ENCODE measurements at places on chromosomes 6 and 20.

GRCh38 chr20:56628015-56628872 lies 862 bp upstream of the TFAP2C start:
- DNase-seq = no peak

DNA sequence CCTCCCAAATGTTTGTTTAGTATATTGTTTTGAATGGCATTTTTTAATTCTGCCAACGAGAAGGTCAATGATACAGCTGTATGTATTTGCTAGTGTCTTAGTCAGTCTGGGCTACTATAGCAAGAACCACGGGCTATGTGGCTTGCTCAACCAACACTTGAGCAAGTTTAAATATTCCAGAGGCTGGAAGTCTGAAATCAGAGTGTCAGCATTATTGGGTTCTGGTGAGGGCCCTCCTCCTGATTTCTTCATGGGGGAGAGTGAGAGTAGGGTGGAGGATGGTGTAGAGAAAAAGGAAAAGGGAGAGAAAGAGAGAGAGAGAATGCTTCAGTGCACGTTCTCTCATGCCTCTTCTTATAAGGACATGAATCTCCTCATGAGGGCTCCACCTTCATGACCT lies 144.6 kb downstream of the TSHZ2 start:
- no peak for DNase-seq

DNA sequence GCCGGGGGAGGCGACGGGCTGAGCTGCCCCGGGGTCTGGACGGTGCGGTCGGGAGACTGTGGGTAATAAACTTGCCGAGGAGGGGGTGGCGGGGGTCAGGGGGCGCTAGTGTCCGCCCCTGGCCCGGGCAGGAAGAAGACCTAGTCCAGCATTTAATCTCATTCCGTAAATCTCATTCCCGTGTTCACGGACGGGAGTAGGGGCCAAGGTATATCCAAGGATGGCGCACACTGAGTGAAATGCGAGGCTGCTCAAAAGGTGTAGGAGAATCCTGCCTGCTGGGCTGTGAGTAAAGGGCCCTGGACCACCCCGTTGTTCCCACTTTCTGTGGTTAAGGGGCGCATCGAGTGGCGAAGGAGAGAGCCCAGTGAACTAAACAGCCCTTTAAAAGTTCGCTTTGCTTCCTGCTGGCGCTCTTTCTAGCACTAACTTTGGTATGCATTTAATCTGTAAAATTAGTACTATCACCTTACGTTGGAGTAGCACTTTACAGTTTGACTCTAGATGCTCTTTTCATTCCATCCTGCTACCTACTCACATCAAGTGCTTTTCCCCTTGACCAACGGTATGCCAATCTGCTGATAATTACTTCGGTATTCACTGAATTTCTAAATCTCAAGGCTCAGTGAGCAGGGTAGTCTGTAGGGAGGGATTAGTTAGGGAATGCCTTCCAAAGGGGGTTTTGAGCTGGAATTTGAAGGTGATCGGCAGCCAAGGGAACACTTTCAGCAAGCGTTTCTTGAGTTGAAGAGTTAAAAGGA lies 730 bp downstream of the PARD6B start:
- peak; percentile 21 for DNase-seq

DNA sequence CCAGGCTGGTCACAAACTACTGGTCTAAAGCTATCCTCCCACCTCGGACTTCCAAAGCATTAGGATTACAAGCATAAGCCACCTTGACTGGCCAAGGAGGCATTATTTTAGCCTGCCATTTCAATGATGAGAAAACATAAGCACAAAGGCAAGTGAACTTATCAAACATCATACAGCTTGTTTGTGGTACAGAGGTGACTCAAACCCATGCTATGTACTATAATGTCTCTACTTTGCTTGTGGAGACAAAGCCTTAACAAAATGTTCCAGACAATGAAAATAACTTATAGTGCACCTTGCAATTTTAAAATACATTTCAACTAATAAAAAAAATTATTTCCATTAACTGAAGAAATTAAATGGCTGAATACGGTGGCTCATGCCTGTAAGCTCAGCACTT lies 26.2 kb downstream of the HDAC2 start:
- no peak for DNase-seq

- no peak for DNase-seq
Observed at GRCh38 chr6:118280210-118280609, 267.9 kb upstream of the PLN start.

- DNase-seq = no peak
Observed at GRCh38 chr20:40682104-40682981, 6.7 kb downstream of the MAFB start.

GRCh38 chr6:14271789-14272736 lies 154.5 kb downstream of the CD83 start:
- DNase-seq = no peak

GRCh38 chr6:16985513-16986284 lies 116.2 kb upstream of the STMND1 start:
- no peak for DNase-seq

DNA sequence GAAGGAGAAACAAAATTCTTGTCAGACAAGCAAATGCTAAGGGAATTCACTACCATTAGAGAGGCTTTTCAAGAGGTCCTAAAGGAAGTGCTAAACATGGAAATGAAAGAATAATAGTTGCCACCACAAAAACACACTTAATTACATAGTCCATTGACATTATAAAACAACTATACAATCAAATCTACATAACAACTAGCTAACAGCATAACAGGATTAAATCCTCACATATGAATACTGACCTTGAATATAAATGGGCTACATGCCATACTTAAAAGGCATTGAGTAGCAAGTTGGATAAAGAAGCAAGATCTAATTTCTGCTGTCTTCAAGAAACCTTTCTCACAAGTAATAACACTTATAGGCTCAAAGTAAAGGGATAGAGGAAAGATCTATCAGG lies 811.5 kb upstream of the CITED2 start:
- DNase-seq = no peak

- no peak for DNase-seq
Observed at GRCh38 chr6:145886228-145886956, 71.8 kb upstream of the FBXO30 start.

DNA sequence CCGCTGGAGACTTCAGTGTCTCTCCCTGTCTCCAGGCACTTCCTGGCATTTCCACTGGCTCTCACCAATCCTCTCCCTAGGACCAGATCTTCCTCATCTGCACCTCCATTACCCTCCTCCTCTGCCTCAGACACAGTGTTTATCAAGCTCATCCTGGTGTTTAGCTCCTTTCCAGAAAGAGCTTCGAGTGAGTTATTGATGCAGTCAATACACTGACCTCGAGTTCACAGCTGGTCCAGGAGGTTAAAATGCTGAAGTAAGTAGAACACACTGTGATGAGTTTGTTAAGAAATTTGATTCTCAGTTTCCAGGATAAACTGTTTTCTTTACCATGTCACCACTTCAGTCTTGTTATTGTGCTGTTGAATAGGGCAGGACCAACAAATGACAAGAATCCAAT lies 42.1 kb upstream of the ARMC2 start:
- DNase-seq = no peak

DNA sequence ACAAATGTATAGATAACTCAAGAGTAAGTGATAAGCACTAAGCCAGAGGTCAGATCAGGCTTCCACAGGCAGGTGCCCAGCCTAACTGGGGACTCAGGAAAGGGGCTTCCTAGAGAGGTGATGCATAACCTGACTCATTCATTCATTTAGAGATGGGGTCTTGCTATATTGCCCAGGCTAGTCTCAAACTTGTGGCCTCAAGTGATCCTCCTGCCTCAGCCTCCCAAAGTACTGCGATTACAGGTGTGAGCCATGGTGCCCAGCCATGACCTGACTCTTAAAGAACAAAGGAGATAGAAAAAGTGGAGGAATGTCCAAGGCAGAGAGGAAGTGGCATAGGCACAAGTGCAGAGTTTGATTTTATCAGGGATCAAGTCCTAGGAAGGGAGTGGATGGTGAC lies 41.9 kb downstream of the GJA10 start:
- no peak for DNase-seq

GRCh38 chr6:1379788-1380147 lies 9.6 kb upstream of the FOXF2 start:
- DNase-seq = no peak

DNA sequence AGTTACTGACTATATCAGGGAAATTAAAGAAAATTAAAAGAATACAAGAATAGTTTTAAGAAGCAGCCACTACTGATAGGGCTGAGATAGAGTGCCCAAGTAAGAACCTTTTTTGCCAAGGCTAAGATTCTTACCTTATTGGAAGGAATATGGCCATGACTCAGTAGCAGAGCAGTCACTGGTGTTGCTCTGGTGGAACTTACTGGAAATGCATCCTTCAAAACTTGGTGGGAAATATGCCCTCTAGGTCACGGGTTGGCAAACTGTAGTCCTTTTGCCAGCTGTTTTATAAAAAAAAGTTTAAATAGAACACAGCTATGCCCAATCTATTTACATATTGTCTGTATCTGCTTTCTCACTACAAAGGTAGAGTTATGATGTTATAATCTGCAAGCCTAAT lies 6.0 kb downstream of the HSF2 start:
- no peak for DNase-seq

- no peak for DNase-seq
Observed at GRCh38 chr6:113137426-113137825, 719.7 kb upstream of the MARCKS start.

DNA sequence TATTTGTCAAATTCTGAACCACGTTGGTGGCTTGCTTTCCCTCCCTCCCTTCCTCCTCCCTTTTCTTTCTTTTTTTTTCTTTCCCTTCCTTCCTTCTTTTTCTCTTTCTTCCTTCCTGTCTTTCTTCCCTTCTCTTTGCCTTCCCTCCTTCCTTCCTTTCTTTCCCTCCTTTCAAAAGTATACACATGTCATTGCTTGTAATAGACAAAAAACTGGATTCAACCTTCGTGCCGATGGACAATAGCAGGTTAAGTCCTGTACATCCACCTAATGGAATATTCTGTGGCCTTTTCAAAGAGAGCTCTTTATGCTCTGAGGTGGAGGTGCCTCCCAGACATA lies 72.2 kb downstream of the BANF2 start:
- DNase-seq = no peak

- DNase-seq = no peak
Observed at GRCh38 chr6:2870046-2870636, 28.5 kb upstream of the SERPINB1 start.

DNA sequence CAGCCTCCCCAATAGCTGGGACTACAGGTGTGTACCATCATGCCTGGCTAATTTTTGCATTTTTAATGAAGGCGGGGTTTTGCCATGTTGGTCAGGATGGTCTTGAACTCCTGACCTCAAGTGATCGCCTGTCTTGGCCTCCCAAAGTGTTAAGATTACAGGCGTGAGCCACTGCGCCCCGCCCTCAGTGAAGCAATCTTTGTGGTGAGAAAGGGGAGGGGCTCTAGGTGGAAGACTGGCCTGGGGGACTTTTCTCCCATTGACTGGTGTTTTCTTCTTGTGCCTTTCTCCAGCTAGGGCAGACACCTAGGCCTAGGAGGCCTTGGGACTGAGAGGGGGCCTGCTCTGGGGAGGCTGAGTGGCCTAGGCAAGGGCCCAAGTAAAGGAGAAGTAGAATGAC lies 84.1 kb downstream of the DNAAF9 start:
- no peak for DNase-seq

DNA sequence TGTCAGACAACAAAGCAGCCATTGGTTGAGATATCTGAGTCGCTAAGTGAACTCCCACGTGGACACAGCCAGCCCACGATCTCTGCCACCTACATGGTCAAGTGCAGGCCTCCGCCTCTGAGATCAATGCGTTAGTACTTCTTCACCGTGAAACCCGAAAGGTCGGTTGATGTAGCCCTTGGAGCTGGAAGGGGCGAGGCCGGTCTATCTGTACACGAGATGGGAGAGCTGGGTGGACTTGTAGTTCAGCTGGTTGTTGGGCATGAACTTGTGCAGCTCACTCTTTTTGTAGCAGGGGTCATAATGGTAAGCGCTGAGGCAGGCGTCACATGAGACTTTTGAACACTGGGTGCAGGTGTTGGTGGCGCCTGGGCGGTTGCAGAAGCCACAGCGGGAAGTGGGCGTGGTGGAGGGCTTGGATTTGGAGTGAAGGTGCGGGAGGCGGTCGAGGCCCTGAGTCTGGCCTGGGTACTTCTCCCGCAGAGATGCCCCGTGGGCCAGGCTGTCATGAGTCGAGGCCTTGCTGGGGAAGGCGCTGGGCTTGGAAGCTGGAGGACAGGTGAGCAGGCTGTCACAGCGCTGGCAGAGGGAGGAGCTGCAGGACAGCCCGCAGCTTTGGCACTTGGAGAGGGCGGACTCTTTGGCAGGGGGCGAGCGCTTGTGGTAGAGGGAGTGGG lies 9.8 kb downstream of the SPATA2 start:
- no peak for DNase-seq

DNA sequence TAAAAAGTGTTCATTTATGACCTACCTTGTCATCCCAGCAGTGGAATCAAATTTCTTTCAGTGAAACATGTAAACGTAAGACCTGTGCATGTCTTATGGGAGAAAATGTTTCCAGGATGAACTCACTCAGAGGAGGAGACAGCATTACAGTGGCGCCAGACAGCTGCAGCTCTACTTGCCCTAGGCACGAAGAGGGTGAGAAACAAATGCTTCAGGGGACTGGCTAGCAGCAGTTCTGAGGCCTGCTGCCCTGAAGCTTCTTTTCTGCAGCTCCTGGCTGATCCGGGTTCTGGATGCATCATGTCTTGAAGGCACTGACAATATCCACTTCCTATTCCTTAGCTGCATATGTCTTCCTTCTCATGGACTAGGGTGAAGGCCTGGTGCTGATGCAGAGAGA lies 120.2 kb downstream of the QRSL1 start:
- DNase-seq = no peak

- no peak for DNase-seq
Observed at GRCh38 chr20:43916881-43917371, 2.3 kb downstream of the TOX2 start.

DNA sequence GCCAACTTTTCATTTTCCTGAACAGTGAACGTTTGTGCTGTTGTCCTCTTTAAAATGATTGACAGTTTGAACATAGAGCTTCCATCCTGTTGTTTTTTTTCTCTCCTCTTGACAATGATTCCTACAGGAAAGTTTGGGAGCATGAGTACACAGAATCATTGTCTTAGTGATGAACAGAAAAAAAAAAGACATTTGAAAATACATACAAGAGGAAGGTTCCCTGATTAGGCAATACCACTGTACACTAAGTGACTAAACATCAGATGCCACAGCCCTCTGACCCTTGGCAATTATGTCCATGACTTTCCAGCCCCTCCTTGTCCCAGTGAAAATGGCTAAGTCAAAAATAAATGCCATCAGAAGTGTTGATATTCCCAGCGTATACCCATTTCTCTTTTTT lies 71.5 kb downstream of the RTN4IP1 start:
- no peak for DNase-seq

GRCh38 chr20:21191839-21192238 lies 66.0 kb downstream of the KIZ start:
- no peak for DNase-seq

- no peak for DNase-seq
Observed at GRCh38 chr6:38750968-38751615, 36.0 kb downstream of the DNAH8 start.

DNA sequence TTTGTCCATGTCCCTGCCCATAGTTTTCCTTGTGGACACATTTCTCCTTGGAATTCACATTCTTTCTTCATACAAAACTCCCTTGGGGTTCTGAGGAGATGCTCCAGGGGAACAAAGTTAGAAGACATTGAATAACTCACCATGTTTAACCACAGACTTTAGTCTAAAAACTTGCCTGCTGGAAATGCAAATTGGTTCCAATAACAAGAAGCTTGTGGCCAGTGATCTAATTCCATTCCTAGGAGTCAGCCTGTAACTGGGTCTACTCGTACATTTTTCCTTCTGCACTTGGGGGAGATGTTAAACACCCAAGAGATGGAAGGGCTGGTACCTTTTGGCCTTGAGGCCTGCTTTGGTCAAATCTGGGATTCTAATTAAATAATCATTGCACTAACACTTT lies 60.2 kb downstream of the SCML4 start:
- DNase-seq = no peak

- peak; percentile 28 for DNase-seq
Observed at GRCh38 chr6:109314313-109314712, 68.0 kb downstream of the CD164 start.

GRCh38 chr6:142225115-142225514 lies 76.7 kb upstream of the ADGRG6 start:
- DNase-seq = no peak

All from NCI-H2171 treated with DMSO at 0.1 percent for 48 hours (cell line).